Omental fat pad (tissue), 4 donors: ENCODE measurements at places on chromosomes 2 and 18.

- no peak for DNase-seq
These were observed 47.7 kb upstream of the SMIM21 start for GRCh38 chr18:75475228-75475627.

GRCh38 chr2:25314514-25315315 is 27.0 kb downstream of the DNMT3A start:
- no peak for DNase-seq

GRCh38 chr18:33210575-33211189 is 229.8 kb downstream of the CCDC178 start:
- no peak for DNase-seq

DNA sequence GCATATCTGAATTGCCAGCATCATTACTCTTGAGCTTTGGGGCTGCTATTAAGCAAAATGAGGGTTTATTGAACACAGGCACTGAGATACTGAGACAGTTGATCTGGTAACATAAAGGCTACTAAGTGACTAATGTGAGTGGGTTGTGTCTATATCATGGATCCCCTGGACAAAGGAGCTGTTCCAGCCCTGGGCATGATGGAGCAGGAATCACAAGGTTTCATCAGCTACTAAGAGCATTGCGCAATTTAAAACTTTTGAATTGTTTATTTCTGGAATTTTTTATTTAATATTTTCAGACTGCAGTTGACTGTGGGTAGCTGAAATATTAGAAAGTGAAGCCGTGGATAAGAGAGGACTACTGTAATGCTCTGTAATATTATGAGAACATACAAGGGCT is 73.5 kb downstream of the MGAT5 start:
- no peak for DNase-seq

DNA sequence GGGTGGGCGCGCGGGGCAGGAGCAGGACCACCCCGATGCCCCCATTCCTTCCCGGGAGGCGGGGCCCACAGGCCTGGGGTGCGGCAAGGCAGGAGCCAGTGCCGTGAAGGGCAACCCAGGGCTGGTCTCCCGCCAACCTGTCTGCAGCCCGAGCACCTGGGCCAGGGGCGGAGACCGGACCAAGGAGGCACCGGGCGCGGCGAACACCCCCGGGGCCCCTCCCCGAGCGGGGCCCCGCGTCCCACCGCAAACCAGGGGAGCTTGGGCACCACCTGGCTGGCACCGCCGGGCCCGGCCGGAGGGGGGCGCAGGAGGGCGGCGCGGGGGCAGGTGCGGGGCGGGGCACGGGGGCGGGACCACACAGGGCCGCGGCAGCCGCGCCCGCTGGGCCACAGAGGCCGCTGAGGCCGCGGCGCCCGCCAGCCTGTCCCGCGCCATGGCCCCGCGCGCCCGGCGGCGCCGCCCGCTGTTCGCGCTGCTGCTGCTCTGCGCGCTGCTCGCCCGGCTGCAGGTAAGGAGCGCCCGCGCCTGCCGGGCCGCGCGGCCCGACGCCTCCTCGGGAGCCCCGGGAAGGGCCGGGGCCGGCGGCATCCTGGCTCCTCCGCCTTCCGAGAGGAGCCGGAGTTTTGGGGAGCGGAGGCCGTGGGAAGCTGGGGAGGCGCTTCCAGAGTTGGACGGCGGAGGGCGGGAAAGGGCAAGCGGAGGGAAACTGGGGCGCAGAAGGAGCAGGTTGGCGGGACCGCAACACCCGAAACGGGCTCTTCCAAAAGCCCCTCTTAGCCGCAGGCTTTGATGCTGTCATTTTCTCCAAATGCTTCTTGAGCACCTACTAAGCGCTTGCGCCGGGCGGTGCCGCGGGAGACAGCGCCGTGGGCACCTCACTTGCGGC is at the start of gene TNFRSF11A:
Gene TNFRSF11A, plus strand, starts transcription at position 394 of the 889 bp plus-strand sequence. Its CDS starts 43 bp downstream, at position 437.
- DNase-seq: no peak

GRCh38 chr18:211582-211981 is 53.2 kb downstream of the USP14 start:
- no peak for DNase-seq

DNA sequence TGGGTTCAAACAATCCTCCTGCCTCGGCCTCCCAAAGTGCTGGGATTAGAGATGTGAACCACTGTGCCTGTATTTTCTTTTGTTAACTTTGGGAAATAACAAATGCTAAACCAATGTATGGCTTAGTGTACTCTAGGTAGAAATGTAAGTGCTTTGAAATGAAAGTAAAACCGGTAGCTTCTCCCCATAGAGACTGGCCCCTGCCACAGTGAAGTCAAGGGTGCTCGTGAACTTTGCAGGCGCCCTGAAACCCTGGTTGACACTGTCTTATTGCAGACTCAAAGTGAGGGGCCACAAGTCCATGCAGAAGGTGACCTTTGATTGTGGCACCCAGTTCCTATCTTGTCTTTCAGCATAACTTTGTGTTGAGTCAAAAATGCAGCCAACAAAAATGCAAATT is 24.2 kb upstream of the MTCL1 start:
- no peak for DNase-seq

- DNase-seq: no peak
These were observed 42.4 kb downstream of the REEP1 start for GRCh38 chr2:86295066-86295465.

DNA sequence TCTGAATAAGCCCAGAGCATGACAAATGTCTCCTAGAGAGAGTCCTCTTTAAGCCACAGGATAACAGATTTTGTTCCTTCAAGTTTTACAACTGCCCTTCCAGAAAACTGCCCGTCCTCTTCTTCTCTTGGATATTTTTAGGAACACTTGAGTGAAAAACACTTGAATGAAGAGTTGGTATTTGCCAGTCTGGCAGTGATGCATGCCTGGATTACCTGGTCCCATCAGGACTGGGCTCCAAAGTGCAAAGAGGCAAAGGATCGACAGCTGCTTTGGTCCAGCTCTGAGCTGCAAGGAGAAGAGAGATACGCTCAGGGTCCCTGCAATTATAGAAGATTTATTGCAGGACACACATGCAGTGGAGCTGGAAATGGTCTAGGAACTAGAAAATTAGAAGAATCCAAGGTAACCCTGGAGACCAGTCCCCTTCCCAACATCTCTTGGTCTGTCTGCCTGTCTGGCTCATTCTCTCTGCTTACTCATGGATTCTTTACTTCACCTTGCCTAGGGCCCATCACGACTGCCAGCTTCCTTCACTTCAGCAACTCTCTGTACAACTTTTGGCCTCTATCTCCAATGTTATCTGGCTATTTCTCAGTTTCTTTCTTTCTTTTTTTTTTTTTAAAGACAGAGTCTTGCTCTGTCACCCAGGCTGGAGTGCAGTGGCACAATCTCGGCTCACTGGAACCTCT is 112.1 kb upstream of the SIX2 start:
- no peak for DNase-seq

GRCh38 chr2:11679486-11680181 is 9.6 kb upstream of the NTSR2 start:
- DNase-seq: no peak

- no peak for DNase-seq
These were observed 86.8 kb upstream of the SP3 start for GRCh38 chr2:174051741-174052583.

GRCh38 chr2:107645586-107645985 is 181.1 kb upstream of the RGPD4 start:
- DNase-seq: no peak

GRCh38 chr18:24014986-24015638 is 558 bp downstream of the TTC39C start:
- DNase-seq: no peak

- no peak for DNase-seq
These were observed 120.0 kb upstream of the OSR1 start for GRCh38 chr2:19478409-19478808.

GRCh38 chr18:75262511-75262910 is 51.9 kb downstream of the TSHZ1 start:
- DNase-seq: no peak

DNA sequence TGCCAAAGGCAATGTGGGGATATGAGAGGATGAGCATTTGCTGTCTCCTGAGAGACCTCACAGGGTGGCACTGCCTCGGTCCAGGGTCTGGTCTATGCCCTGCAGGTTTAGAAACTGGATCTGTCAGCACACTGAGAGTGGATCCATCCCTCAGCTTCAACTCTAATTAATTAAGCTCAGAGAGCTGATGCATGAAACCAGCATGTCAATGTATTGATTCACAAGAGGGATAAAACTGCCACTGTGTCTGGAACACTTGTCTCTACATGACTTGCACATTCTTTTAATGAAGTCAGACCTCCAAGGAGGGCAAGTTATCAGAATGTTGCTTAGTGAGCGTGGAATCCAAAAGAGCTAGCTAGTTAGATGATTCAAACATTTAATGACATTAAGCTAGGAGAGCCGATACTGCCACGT is 22.5 kb upstream of the POLE4 start:
- no peak for DNase-seq

GRCh38 chr2:38045811-38046210 is 30.1 kb downstream of the CYP1B1 start:
- DNase-seq: no peak

DNA sequence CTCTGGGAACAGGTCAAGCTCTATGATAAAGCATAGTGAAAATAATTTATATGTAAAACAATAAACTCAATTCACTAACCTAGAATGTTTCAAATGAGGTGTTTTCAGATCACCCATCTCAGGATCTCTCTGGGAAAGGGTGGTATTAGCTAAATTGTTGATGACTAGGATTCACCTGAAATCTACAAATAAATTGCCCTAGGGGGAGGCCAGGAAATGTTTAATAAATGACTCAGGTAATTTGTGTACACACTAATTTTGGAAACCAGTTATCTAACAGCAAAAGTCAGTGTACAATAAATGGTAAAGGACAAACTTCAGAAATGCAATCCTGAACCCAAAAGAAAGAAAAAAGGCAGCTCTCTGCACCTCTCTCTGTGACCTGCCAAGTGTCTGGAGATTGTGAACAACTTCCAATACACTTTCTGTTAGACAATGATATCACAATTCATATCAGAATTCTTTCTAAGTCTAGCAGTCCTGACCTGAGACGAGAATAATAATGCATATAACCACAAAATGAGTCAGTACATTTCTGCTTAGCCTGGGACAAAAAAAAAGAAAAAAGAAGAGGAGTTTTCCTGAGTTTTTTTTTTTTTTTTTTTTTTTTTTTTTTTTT is 760.0 kb downstream of the EPHA4 start:
- no peak for DNase-seq

GRCh38 chr18:7945882-7946281 is 378.8 kb downstream of the PTPRM start:
- no peak for DNase-seq

- no peak for DNase-seq
These were observed 6.1 kb upstream of the CCDC178 start for GRCh38 chr18:33446604-33447003.

DNA sequence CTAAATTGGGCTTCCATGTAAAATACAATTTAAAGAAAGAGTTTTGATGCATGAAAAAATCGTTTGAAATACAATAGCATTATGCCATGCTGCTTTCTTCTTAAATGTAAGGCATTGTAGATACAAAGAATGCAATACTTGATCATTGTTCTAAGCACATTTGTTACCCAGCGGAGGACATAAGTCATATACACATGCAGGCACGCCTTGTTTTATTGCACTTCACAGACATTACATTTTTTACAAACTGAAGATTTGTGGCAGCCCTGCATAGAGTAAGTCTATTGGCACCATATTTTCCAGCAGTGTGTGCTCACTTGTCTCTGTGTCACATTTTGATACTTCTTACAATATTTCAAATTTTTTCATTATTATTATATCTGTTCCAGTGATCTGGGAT is 345.0 kb downstream of the CLIP4 start:
- no peak for DNase-seq

- DNase-seq: no peak
These were observed 36.4 kb downstream of the CABLES1 start for GRCh38 chr18:23171581-23172156.

DNA sequence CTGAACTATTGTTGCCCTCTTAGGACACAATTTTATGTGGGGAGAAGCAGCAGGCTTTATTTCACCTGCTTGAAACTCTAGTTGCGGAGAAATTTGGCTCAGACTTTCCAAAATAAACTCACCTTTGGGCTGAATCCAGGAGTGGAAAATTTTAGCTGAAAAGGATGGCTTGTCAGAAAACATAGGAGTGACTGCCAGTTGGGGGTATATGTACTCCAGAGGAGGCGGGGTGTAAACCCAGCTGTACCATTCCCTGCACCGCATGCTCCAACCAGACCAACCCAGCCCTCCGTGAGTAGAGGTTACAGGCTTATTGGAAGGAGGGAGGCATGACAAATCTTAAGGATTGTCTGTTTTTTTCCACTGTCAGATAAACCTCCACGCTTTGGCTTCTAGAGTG is 53.8 kb downstream of the PRKCE start:
- DNase-seq: no peak

GRCh38 chr2:128667391-128667790 is 348.7 kb upstream of the HS6ST1 start:
- DNase-seq: no peak

DNA sequence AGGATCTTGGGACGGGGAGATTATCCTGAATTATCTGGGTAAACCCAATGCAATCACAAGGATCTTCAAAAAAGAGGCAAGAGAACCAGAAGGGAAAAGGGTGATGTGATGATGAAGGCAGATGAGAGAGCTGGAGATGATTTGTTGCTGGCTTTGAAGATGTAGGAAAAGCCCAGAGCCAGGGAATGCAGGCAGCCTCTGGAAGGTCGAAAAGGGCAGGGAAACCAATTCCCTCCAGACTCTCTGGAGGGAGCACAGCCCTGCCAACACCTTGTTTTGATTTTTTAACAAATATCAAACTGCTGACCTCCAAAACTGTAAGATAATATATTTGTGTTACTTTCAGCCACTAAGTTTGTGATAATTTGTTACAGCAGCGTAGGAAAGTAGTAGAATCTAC is 48.9 kb upstream of the IL1R2 start:
- DNase-seq: no peak

DNA sequence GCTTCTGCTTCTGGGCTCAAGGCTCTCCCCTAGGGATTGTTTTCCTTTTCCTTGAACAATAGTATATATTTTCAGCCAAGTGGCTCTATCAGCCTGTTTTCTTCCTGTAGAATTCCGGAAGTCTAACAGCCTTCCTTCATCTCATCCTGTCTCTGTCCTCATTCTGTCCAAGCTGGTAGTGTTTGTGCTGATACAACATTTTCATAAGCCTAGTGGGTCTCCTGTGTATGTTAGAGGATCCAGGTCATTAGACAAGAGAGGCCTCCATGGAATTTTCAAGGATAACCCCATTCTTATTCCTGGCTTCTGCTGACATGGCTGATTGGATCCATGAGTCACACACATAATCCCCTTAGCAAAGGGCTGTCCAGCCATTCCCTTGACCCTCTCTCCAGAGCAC is 467.6 kb downstream of the PTPRM start:
- DNase-seq: no peak

DNA sequence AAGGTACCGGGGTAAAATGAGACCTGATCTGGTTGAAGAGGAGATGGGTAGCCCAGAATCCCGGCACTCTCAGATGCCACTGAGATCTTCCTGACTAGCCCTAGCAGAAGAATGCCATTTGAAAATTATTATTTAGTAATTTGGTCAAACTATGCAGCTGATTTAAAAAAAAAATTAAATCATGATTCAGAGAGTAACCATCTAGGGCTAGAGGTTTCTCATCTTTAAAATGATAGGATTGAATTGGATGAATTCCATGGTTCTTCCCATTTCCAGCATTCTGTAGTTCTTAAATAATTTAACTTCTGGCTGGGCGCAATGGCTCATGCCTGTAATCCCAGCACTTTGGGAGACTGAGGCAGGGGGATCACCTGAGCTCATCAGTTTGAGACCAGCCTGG is 106.1 kb downstream of the MYO1B start:
- no peak for DNase-seq

GRCh38 chr2:22890132-22890531 is 494.8 kb upstream of the KLHL29 start:
- no peak for DNase-seq
